ENCODE measurements at places on chromosomes 4 and X. TPM values are rescaled to one million over a fixed set of nuclear protein-coding genes. Genes with fewer than 3 reads are reported as not detected.

PAGE2 gene
- not detected for total RNA-seq

INPP4B gene
- 16.8 TPM for total RNA-seq

ATP1B4 gene
- not detected for total RNA-seq

MAGEA10 gene
- not detected for total RNA-seq

TGIF2LX gene
- not detected for total RNA-seq

PHEX gene
- total RNA-seq: 0.32 TPM

CNKSR2 gene
- not detected for total RNA-seq

IKBKG gene
- 14.2 TPM for total RNA-seq

Data from bladder microvascular endothelial cell (primary cell).